Adrenal gland (tissue), 19 donors: ENCODE measurements at places on chromosomes 11 and 22. TPM values are rescaled to one million over a fixed set of nuclear protein-coding genes. Genes with fewer than 3 reads are reported as not detected.

- DNase-seq = peak; percentile 55
Observed at GRCh38 chr11:65502555-65503367, 3.9 kb downstream of the MALAT1 start.

DNA sequence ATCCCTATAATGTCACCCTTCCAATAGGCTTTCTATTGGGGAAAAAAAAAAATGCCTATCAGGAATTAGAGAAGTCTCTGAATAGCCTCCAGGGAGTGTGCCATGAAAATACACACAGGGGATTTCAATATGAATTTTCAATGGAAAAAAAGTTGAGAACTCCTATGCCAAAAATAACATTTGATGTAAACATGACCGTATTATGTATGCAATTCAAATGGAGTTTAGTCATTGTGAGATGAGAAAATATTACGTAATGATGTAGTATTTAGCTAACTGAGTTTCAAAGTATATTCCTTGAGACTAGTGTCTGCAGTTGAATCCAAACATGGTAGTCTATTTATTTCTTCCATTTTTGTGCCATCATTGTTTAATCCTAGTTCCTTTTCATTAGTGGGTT is 182.3 kb downstream of the BLID start:
- DNase-seq = no peak

DNA sequence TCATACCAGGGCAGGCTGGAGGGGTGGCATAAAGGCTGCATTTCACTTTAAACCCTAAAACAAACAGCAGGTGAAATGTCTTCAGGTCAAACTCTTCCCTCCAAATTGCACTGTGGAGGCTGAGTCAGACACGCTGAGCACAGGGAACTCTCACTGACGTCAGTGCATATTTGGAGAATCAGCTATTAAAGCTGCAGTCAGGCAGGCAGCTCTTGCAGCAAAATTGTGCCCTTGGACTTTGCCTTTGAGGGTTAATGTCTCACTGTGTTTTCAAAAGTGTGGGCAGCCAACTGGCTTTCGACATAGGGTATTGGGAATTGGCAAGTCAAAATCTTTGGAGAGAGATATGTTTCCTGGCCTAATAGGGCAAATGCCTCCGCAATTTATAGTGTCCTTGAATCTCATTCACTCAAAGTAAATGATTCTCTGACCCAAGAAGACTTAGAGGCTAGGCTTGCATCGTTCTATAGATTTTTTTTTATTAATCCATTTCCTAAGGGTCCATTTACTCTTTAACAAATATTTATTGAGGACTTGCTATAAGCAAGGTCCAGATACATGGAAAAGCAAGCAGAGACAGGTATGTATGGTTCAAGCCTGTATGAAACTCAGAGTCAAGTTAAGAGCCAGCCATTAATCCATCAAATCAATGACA is 27.7 kb upstream of the SMCO4 start:
- DNase-seq = peak; percentile 79

DNA sequence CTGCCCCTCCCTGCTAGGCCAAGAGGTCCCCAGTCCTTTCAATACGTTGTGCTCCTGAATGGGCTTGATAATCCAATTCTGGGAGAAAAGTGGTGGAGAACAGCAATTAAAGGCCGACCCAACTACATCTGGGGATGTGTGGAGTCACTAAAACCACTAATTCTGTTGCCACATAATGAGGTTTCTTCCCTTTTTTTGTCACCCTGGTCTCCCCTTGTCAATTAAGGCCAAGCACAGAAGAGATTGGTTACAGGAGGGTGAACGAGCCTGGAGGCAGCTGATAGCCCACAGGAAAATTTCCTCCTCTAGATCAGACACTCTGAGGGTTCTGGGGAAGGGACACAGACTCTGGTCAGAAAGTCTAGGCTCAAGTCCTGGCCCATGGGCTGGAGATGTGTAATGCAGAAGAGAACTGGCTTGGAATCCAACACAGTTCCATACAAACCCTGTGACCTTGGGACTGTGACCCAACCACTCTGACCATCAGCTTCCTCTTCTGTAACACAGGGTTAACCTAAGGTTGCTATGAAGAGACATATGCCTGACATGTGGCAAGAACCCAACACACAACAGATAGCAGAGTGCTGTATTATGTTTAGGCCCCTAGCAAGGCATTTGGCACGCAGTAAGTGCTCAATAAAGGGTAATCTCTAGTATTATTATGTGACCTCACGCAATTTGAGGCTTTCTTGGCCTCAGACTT is 146.4 kb downstream of the CHST1 start:
- no peak for DNase-seq

- DNase-seq = no peak
Observed at GRCh38 chr22:41902016-41902415, 12.9 kb downstream of the SHISA8 start.

CNGA4 gene
- 0.11 TPM for polyA plus RNA-seq

DNA sequence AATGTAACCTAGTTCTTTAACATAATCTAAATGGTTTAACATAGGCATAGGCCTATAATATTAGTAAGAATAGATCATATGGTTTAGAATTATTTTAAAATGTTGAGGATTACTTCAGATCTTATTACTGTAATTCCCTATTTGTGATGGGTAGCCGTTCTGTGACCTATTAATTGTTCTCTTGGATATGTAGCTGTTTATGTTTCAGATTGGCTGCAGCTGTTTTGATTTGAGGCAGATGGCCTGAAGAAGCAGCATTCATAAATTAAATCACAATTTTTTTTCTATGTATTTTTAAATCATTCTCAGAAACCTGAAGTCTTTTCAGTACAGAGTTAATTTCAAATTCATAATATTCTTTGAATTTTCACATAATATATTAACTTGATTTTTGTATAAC is 104.5 kb downstream of the PDE3B start:
- no peak for DNase-seq

OR6A2 gene
- not detected for polyA plus RNA-seq

DNA sequence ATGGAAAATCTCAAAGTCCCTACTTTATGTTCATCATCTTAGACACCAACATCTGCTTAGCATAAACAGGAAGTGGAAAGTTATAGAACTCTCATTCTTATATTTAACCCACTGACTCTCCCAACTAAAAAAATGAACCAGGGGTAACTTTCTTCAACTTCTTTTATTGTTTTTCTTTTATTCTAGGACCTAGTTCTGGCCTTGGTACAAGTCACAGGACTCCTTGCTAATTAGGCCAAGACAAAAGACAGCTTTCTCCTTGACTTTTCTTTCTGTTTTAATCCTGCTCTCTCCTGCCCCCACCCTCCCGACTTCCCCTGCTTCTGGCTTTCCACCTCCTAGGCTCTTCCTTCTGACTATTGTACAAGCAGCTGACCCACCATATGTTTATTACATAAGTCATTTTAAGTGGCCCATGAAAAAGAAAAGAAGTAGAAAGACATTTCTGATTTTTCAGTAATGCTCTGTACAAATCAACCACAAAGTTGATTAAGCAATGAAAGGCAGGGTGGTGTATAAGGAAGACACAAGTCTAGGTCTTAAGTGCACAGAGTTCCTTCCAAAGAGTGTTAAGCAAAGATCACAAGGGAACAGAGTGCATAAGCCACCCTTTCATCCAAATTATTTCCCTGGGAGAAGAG is 18.3 kb downstream of the JAML start:
- peak; percentile 8 for DNase-seq

DNA sequence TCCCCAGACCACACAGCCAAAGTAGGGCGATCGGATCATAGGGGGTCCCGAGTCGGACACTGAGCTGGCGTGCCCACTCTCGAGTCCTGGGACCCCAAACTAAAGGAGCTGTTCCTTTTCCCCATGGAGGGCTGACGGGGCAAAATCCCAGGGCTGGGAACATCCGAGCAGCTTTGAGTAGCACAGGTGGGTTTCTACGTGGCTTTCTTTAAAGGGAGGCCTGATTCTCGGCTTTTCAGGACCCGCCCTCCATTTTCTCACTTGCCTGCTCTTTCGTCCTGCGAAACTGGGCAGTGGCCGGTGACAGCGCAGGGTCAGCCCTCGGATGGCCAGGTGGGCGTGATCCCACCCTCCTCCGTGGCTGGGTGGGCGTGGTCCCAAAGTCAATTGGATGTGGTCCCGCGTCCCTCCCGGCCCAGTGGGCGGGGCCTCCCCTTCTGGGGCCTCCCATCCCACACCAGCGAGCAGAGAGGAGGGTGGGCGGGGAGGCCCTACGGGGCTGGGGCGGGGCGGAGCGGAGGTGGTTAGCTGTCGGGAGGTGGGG is 17.5 kb upstream of the TXNRD2 start:
- DNase-seq = peak; percentile 93

- DNase-seq = no peak
Observed at GRCh38 chr11:8034106-8034585, 46.9 kb upstream of the TUB start.

GRCh38 chr11:120517390-120517761 is 5.8 kb downstream of the GRIK4 start:
- no peak for DNase-seq

DNA sequence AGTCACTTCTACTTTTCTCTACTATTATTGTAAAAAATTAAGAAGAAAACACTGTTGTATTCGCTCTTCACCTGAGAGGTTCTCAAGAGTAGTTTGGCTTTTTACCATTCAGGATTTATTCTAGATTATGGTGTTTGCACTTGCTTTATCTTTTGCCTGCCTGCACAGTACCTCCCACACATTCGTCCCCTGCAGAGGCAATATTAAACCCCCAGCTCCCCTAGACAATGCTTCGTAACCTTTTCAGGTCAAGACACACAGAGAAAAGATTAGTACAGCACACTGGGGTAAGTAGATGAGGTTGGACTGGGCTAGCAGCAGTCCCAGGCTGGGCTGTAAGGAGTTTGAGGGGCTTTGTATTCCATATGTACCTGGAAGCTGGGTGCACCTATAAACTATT is 62.4 kb downstream of the TNRC6B start:
- no peak for DNase-seq

OR10D3 gene
- not detected for polyA plus RNA-seq

MOV10L1 gene
- polyA plus RNA-seq = not detected

OR52I1 gene
- polyA plus RNA-seq = not detected

- peak; percentile 67 for DNase-seq
Observed at GRCh38 chr11:62792202-62792575, 383 bp upstream of the TMEM223 start.

- DNase-seq = no peak
Observed at GRCh38 chr11:119806064-119806915, 77.3 kb upstream of the NECTIN1 start.

SAA2 gene
- 90.3 TPM for polyA plus RNA-seq

NXPE2 gene
- not detected for polyA plus RNA-seq

DNA sequence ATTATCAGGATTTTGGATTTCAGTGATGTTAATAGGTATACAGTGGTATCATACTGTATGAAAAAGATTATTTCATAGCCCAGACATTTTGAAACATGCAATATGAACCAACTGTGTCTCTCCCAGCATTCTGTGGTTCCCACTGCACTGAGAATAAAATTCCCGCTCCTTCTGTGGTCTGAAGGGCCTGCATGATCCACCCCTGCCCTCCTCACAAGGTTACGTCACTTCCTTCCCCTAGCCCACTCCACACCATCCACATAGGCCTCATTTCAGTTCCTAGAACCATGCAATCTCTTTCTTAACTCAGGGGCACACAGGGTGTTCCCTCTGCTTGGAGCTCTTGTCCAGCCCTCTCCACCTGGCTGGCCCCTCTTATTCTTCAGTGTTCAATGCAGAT is 103.1 kb downstream of the TSPAN18 start:
- no peak for DNase-seq

CEP57 gene
- polyA plus RNA-seq = 12.9 TPM

LYVE1 gene
- polyA plus RNA-seq = 57.8 TPM

TREH gene
- 3.0 TPM for polyA plus RNA-seq

- DNase-seq = no peak
Observed at GRCh38 chr11:34204396-34205279, 99.2 kb downstream of the NAT10 start.

GRCh38 chr11:96713301-96713700 is 323.5 kb downstream of the JRKL start:
- DNase-seq = no peak

DNA sequence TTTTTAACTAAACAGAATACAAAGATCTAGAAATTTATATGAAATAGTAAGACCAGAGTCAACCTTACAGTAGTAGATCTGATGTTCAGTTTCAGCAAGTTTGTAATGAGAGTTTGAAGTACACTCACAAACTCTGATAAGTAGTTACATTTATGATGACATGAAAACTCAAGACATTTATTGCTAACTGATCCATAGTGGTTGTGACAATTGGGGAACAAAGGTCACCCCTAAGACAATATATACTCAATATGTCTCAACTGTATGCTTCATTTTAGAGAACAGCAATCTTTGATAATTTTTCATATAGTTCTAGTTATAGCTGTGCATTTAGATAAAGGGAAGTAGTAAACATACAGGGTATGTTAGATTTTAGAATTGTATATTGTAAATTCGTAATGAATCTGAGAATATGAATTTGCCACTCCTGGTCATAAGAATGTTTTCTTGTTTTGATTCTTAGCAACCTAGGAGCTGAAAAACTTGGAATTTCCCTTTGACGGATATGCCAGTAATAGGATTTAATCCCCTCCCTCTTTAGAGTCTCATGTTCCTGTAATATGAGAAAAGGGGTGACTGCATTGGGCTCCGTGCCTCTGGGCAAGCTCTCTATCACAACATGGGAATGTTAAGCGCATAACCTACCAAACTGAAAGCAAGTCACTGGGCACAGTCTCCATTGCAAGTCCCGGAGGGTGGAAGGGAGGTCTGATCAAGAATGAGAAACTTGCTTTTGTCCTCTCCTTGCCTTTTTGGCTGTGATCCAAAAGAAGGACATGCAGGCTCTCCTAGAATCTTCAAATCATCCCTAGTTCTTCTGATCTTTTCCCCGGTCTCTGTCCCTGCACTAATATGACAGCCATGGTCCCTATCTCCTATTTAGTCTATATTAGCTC is 11.4 kb downstream of the OR10D3 start:
- no peak for DNase-seq

GRCh38 chr11:24386546-24387397 is 110.1 kb upstream of the LUZP2 start:
- DNase-seq = no peak

FIBP gene
- polyA plus RNA-seq = 72.5 TPM

GRCh38 chr11:55658608-55659007 is 3.4 kb upstream of the OR4C6 start:
- no peak for DNase-seq

FAM181B gene
- polyA plus RNA-seq = 1.4 TPM

GRCh38 chr11:130313383-130314183 is 1.1 kb downstream of the ZBTB44 start:
- DNase-seq = no peak

GRCh38 chr22:48450188-48450825 is 1377.4 kb downstream of the BRD1 start:
- no peak for DNase-seq

ISX gene
- polyA plus RNA-seq = not detected

DNA sequence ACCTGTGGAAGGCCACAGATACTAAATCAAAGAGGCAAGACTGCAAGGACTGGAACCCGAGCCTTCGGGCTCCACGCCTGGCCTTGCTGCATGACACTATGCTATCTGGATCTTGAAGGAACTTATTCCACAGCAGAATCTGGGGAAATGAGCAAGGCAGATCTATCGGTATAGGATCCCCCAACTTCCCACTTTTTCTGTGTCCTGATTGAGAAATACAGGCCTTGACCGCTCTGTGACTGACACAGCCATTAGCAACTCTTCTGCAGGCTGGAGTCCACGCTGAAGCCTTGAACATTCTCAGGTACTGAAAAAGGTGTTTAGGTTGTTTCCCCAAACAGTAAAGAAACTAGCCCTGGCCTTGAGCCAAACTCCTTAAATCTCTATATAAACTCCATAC is 241.2 kb upstream of the NARS2 start:
- no peak for DNase-seq
